ENCODE measurements at places on chromosomes 7 and 10.

GRCh38 chr10:131363416-131363815 is 51.9 kb upstream of the TCERG1L start:
- no peak for DNase-seq

DNA sequence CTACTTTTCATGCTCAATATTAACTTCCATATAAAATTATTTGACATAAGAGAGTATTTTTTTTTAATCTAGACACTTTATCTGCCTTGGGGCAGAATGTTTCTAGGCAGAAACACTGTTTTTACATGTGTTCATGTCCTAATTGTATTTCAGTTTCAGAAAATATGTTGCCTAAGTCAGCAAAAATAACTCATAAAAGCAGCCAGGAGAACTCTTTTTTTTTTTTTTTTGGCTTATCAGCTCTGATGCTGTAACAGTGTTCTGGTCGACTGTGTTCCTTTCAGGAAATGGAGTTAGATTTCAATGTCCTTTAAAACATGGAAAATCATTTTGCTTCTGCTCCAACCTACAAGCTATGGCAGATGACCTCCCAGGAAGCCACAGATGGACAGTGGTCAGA is 63.2 kb upstream of the OPALIN start:
- no peak for DNase-seq

- no peak for DNase-seq
Observed at GRCh38 chr10:18195060-18195799, 55.0 kb downstream of the CACNB2 start.

- no peak for DNase-seq
Observed at GRCh38 chr7:66239467-66239856, 34.3 kb downstream of the TPST1 start.

DNA sequence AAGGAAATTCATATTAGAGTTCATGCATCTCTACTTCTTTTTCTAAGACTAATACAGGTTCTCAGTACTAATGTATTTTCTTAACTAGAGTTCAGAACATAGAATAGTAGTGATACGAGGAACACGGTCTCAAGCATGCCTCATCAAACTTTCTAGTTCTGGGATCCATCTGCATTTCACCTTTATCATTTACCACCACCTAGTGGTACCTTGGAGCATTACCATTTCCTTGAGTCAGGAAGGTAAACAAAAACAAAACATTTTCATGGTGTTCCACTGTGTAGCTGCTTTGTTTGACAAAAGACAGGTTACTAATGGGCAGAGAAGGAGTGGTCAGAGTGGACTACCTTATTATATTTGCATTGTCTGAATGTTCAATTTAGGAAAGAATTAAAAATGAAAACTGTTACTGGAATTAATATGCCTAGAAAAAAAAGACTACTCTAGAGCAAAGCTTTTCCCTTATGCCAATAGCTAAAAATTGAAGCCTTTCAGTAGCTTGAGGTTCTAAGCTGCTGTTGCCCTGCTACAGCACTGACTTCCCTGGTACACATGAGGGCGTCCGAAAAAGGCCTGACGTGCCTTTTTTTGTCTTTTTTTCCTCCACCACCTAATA is 44.5 kb downstream of the STARD3NL start:
- no peak for DNase-seq

- no peak for DNase-seq
Observed at GRCh38 chr7:27546610-27547009, 116.1 kb downstream of the HIBADH start.

- DNase-seq: no peak
Observed at GRCh38 chr10:118939211-118940007, 90.1 kb upstream of the NANOS1 start.

GRCh38 chr7:155283565-155284194 is 14.0 kb upstream of the INSIG1 start:
- DNase-seq: no peak

DNA sequence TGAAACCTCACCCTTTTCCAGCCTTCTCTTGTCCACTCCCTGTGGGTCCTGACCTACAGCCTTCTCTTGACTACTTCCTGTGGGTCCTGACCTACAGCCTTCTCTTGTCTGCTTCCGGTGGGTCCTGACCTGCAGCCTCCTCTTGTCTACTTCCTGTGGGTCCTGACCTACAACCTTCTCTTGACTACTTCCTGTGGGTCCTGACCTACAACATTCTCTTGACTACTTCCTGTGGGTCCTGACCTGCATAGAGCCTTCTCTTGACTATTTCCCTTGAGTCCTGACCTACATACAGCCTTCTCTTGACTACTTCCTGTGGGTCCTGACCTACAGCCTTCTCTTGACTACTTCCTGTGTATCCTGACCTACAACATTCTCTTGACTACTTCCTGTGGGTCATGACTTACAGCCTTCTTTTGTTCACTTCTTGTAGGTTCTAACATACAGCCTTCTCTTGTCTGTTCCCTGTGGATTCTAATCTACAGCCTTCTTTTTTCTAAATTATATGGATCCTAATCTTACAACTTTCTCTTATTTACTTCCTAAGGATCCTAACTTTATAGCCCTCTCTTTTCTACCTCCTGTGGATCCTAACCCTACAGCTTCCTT is 36.5 kb downstream of the C10orf71 start:
- DNase-seq: no peak

- no peak for DNase-seq
Observed at GRCh38 chr7:93176992-93177580, 28.9 kb upstream of the SAMD9L start.

- no peak for DNase-seq
Observed at GRCh38 chr7:138478499-138478908, 18.4 kb downstream of the TRIM24 start.

DNA sequence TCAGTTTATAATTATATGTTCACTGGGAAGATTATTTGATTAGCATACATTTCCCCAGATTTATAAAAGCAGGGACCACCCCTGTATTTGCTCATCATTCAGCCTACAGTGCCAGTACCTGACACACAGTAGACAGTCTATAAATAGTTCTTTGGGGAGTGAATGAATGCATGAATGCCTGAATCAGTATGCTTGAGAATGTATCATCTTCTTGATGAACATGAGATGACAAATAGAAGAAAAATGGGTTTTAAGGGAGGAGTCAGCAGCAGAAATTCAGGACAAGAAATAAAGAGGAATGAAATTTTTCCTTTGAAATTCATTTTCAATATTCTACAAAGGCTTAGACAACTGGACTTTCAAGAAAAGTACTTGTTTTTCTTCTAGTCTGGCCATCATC is 295.8 kb upstream of the LRRTM3 start:
- no peak for DNase-seq

- no peak for DNase-seq
Observed at GRCh38 chr10:124124123-124124768, 30.8 kb upstream of the CHST15 start.

- no peak for DNase-seq
Observed at GRCh38 chr7:99252166-99252895, 20.3 kb upstream of the MYH16 start.

- no peak for DNase-seq
Observed at GRCh38 chr7:44388089-44388970, 62.9 kb upstream of the CAMK2B start.

DNA sequence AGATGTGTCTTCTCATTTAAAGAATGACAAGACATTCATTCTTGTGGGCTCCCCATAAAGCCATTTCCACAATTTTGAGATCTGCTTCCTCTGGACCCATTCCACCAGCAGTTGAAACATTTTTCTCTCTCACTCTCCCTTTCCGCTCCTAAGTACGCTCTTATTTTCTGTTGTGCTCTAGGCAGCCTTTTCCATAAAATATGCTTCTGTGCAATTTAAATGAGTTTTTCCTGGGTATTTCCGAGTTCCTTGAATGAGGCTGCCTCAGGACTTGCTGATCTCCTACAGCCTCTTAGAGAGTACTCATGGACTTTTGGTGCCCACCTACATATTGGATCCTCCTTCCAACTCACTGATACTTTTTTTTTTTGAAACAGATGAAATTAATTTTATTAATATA is 23.6 kb upstream of the AKR1D1 start:
- DNase-seq: no peak

- no peak for DNase-seq
Observed at GRCh38 chr7:73844131-73844547, 1.8 kb upstream of the METTL27 start.

DNA sequence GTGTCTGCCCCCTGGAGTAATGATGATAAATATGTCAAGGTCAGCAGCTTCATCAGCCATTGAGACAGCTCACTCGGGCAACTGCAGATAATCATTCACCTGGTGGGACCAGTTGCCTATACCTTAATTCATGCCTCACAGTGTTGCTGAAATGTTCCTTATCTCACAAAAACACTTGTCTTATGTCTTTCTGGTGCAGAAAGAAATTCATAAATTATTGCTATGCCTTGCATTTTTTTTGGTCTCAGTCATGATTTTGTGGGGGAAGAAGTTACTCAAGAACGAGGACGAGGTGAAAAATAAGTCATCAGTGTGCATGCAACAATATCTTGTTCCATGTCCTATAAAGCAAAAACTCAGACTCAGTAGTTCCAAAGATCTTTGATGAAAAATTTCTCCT is 16.0 kb downstream of the TRIL start:
- DNase-seq: no peak

DNA sequence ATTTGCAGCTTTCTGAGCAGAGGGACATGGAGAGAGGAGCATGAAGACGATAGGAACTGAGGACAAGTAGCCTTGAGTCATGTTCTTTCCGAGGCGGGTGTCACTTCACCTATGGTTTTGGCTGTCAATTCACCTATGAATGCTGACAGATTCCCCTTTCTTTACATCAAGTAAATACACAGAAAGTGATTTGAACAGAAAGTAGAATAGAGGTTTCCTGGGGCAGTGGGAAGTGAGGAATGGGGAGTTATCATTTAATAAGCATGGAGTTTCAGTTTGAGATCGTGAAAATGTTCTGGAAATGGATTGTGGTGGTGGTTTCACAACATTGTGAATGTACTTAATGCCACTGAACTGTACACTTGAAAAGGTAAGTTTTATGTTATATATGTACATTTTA is 138.4 kb upstream of the MDFIC start:
- DNase-seq: no peak

- no peak for DNase-seq
Observed at GRCh38 chr10:27447540-27447939, 56.6 kb upstream of the RAB18 start.

- DNase-seq: no peak
Observed at GRCh38 chr7:66739953-66740301, 606 bp upstream of the RABGEF1 start.
